AG04449 (cell line): ENCODE measurements at places on chromosomes 6 and 20.

GRCh38 chr6:121794630-121795029 is 359.2 kb downstream of the GJA1 start:
- peak; percentile 74 for DNase-seq

- DNase-seq = peak; percentile 88
Observed at GRCh38 chr6:166556863-166557322, 29.6 kb downstream of the RAMACL start.

DNA sequence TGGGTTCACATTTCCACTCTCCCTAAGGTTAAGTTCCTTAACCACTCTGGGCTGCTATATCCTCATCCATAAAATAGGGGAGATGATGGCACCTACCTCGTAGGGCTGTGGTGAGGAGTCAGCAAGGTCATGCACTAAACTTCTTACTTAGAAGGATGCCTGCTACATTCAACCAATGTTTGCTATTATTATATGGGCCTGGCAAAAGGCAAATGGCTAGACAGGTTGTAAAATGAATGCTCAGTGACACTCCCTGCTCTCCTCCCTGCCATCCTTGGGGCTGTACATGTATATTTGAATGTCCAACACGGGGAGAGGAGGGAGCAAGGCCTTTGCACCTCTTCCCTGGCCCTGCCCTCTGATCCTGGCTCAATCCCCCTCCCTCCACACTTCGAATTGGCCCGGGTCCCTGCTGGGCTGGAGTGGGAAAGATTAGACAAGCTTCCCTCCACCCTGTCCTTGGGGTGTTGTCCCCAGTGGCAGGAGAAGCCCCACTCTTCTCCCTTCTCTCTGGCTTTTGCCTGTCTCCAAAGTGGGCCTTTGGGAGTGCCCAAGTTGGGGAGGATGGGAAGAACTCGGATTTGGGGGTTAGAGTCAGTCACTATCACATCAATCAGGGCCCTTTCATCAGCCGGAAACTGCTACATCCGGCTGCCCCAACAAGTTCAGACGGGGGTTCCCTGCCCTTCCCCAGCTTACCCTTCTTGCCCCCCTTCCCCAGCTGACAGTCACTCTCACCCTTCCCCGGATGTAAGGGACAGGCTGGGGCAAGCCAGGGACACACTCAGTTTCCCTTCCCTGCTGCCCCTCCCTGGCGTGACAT is 36.3 kb upstream of the VEGFA start:
- no peak for DNase-seq

DNA sequence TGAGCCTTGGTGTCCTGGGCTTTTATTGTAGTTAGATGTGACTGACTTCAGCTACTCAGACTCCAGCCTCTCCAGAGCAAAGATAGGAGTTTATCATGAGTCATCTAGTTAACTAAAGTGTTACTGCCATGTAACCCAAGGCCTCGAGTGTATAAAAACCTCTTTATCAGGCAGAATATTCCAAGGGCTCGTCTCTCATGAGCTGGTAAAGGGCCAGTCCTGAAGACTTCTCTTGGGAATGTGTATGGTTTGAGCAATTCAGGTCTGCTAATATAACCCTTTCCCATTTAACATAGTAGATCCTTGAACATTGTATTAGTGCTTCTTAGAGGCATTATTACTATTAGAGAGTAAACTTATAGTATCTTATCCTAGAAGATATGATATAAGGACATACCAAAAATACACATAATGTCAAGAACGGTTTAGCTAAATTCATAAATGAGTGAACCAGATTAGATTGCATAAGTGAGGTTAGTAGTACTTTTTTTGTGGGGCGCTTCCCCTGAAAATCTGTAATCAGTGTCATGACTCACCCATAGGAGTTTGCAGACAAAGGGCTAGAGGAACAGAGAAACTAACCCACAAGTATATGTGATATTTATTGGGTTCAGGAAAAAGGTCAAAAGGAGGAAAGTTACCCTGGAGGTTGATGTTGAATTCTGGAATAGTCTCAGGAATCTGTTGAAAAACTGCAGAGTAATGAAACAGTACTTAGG is 16.0 kb downstream of the DSE start:
- no peak for DNase-seq

- peak; percentile 12 for DNase-seq
Observed at GRCh38 chr20:49132995-49133478, 55.1 kb downstream of the STAU1 start.
